Calu3 (cell line): ENCODE measurements at places on chromosomes 11 and 22.

DNA sequence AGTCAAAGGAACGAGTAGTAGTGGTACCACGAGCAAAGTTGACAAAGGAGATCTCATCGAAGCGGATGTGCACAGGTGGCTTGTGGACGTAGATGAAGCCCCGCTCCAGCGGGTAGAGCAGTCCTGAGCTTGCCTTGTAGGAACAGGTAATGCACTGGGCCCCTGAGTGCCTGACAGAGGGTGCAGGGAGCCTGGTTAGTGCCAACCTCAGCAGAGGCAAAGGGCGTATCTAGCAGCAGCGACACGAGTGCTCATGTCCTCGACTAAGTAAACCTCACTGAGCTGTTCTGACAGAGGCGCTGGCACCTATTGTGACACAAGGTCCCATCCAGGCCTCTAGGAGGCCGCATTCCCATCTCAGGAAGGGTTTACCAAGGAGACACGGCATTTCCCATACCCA, 4.0 kb downstream of the SSRP1 start:
- DNase-seq = no peak

DNA sequence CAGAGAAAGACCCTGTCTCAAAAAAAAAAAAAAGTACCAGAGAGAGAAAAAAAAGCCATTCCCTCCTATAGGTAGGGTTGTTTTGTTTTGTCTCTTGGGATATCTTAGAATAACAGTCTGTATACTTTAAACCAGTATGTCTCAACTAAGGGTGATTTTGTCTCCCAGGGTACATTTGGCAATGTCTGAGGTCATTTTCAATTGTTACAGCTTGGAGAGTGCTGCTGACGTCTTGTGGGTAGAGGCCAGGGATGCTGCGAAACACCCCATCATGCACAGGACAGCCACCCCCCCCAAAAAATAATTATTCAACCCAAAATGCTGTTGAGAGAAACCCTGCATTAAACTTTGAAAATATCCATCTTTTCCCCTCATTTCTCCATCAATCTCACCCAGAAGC, 56.1 kb upstream of the CRTAM start:
- no peak for DNase-seq

- no peak for DNase-seq
These were observed 15.5 kb downstream of the TSKU start for GRCh38 chr11:76798671-76799065.

DNA sequence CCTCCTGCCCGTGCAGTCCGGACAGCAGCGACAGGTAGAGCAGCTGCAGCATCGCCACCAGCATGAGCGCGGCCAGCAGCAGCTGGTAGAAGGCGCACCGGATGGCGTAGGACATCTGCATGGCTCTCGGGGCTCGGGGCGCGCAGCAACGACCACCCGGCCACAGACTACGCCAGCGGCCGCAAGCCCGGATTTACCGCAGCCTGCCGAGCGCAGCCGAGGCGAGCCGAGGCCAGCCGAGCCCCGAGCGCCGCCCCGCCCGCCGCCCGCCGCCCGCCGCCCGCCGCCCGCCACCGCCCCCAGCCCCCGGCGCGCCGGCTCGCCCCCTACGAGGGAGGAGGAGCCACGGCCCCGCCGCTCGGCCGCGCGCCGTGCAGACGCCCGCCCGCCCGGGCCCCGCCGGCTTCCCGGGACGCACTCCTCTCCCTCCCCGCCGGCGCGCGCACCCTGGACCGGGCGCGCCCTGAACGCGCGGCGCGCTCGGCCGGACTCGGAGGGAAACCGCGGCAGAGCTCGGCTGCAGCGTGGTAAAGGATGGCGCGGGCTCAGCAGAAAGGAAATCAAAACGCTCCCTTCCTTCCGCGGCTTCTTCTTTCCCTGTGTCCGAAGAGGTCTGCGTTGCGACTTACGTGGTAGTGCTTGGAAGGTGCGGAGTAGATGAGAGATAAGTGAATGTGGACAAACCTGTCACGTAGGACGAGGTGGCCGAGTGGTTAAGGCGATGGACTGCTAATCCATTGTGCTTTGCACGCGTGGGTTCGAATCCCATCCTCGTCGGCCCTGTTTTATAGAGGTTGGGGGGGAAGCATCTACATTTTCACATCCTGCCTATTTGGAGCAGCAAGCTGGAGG, at the start of gene B4GAT1:
TSS of gene B4GAT1 (minus strand) at position 205 of the 852 bp plus-strand sequence. CDS start at position 121, 84 bp downstream.
- DNase-seq = peak; percentile 89

- no peak for DNase-seq
These were observed 8.5 kb downstream of the RNH1 start for GRCh38 chr11:498297-499181.

GRCh38 chr11:68340784-68341556, 28.6 kb downstream of the LRP5 start:
- DNase-seq = no peak

GRCh38 chr11:66101066-66101464, 31.0 kb downstream of the PACS1 start:
- no peak for DNase-seq
